DMS53 (cell line): ENCODE measurements at places on chromosomes 4 and X.

GRCh38 chr4:104491481-104492182 is 3.1 kb downstream of the CXXC4 start:
- peak; percentile 78 for DNase-seq

GRCh38 chrX:40144576-40144975 is 46.8 kb upstream of the BCOR start:
- DNase-seq: no peak

GRCh38 chr4:173748353-173748752 is 218.3 kb upstream of the HAND2 start:
- no peak for DNase-seq

DNA sequence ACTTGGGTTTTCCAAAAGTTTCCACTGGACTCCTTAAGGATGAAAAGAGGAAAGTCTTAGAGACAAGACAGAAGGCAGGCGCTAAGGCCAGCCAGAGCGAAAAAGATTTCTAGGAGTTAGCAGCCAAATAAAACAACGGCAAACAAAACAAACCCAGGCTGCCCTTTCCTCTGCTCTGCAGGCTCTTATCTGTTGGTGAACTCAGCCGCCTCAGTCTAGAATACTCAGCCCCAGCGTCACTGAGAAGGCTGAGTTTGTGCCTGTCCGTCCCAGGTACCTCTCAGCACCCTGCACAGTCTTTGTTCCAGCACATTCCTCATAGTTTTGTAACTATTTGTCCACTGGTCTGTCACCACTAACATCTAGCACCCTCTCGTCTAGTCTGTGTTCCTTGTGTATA is 75.6 kb upstream of the FAM9C start:
- no peak for DNase-seq

GRCh38 chr4:175443547-175443946 is 368.5 kb downstream of the GPM6A start:
- DNase-seq: no peak

GRCh38 chr4:185134307-185134869 is 8.7 kb upstream of the SLC25A4 start:
- peak; percentile 70 for DNase-seq

- no peak for DNase-seq
Observed at GRCh38 chr4:26013629-26014028, 99.6 kb downstream of the SMIM20 start.

DNA sequence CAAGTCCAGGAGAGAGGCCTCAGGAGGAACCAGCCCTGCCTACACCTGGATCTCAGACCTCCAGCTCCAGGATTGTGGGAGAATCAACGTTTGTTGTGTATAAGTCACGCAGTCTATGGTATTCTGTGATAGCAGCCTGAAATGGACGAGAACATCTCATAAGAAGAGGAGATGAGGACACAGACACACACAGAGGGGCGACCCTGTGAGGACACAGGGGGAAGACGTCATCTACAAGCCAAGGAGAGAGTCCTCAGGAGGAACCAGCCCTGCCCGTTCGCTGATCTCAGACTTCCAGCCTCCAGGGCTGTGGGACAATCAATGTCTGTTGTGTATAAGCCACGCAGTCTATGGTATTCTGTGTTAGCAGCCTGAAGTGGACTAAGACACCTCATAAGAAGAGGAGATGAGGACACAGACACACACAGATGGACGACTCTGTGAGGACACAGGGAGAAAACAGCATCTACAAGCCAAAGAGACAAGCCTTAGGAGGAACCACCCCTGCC is 20.3 kb downstream of the P2RY8 start:
- no peak for DNase-seq

DNA sequence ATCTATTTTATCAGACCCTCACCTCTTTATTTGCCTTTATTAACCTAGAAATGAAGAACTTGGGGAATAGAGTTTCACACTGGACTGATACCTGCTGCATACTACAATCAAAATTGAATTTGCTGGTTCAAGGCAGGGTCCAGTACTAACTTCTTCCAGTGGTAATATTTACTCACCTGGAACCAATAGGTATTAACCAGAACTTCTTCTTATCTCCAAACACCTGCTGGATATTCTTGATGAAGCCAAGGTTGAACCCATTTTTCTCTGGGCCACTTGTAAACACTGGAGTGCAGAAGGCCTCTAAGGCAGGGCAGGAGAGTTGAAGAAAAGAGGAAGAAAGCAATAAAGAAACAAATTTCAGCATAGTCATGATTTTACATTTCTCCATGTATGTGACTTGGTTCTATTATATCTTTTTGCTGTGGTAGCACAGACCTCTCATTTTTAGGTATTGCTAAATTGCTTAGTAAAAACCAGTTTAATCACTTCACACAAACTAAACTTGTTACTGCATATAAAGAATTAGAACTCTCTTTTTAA is 101.1 kb downstream of the ZDHHC15 start:
- DNase-seq: no peak

DNA sequence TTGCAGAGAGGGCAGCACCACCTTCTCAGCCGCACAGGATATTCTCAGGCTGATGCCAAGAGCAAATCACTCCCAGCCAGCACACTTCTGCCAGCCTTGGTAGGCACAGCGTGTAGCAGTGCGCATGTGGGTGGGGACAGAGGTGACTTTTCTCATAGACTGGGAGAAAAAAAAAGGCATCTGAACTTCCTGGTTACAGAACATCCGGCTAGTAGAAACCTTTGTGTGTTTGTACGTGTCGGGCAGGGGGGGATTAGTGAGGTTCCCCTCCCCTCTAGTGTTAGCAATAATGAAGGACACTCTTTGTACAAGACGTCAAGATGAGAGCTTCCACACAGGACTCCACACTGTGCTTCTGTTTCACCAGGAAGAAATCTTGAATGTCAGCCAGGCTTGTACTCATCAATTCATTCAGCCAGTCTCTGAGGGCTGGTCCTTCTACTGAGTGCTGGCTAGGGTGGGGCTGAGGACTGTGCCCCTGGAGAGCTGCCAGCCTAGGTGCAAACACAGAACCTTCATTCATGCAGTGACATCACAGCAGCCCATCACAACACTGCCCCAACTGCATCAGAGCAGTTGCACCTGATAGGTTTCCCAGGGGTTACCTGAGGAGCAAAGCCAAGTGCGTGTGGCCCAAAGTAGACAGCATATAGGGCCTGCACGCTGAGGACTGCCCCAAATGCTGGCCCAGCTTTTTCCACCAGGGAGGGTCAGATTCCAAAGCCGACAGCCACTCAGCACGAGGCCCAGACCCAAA is 34.7 kb downstream of the SLC25A5 start:
- DNase-seq: peak; percentile 84

- peak; percentile 66 for DNase-seq
Observed at GRCh38 chr4:87005690-87006425, 71.0 kb downstream of the AFF1 start.

DNA sequence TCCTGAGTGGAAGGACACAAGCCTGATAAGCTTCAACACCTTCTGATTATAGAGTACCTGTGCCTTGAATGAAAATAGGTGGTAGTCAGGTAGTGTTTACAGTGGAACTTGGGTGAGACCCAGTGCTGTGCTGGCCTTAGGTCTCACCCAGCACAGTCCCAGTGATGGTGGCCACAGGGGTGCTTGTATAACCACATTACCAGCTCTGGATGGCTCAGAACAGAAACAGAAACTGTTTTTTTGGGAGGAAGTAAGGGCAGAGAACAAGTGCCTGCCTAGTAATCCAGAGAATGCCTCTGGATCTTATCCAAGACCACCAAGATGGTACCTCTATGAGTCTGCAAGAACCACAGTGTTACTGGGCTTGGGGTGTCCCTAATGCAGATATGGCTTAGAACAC is 171.5 kb upstream of the DIPK2B start:
- no peak for DNase-seq

DNA sequence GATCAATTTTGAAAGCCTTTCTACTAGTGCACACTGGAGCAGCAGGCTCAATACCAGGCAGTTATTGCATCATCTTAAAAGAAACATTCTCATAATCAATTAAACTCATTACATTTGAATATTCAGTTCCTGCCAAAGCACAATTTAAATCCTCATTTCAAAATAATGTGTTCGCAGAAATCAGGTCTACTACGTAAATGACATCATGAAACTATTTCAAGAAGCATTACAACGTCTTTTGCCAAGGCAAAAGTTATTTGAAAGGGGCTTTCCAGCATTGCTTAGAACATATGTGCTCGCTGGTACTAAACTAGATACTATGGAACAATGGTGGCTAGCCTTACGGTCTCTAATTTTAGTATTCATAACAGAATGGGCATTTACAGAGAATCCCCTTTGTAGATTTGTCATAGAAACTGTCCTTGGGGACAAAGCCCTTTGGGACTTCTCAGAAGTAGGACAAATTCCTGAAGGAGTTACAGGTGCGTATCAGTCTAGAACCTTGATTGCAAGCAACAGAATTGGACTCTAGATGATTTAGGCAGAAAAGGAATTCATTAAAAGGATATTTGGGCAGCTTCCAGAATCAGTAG is 27.6 kb upstream of the HUWE1 start:
- DNase-seq: no peak

DNA sequence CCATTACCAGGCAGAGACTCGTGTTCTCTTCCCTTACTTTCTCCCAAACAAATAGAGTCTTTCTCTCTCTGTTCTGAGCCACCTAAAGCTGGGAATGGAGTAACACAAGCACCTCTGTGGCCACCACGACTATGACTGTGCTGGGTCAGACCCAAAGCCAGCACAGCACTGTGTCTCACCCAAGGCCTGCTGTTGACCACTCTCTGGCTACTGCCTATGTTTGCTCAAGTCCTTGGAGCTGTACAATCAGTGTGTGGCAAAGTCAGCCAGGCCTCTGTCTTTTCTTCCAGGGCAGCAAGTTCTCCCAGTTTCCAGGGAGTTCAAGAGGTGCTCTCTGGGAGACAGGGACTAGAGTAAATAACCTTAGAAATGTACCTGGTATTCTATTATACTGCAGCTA is 239.4 kb downstream of the FAM47A start:
- peak; percentile 66 for DNase-seq

- DNase-seq: no peak
Observed at GRCh38 chrX:42857766-42858165, 79.8 kb upstream of the PPP1R2C start.

DNA sequence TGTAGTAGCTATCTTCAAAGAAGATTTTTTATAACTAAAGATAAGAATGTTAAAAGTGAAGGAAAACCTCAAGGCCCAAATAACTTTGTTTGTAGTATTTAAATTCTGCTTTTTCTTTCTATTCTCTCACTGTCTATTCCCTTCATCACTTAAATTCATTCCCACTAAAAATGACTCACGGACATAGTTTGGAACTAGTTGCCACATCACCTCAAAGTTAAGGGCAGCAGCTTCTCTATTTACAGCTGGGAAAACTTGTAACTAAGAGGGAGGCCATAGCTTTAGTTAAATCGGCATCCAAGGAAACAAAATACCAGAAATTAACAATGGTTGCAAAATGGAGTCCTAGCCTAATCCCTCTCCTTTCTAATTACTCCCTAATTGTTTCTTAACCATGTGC is 325.4 kb upstream of the MAGEB2 start:
- no peak for DNase-seq

GRCh38 chrX:47683184-47683828 is 24.3 kb upstream of the UXT start:
- DNase-seq: no peak

GRCh38 chr4:118843237-118843636 is 7.3 kb upstream of the SEC24D start:
- no peak for DNase-seq

DNA sequence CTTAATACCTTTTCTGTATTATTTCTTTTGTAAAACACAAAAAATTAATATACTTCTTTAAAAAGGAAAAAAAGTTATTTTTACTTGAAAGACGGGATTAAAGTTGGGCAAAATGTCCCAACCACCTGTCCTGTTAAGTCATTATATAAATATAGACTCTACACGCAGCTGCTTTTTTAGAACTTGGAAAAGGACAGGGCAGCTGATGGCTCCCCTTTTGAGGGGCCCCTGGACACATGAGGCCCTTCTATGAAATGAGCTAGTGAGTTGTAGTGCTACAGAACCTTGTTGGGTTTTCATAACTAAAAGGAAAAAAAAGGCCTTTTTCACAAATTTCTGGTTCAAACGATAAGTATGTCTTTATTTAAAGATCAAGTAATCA is 600 bp upstream of the BEX2 start:
- peak; percentile 58 for DNase-seq

DNA sequence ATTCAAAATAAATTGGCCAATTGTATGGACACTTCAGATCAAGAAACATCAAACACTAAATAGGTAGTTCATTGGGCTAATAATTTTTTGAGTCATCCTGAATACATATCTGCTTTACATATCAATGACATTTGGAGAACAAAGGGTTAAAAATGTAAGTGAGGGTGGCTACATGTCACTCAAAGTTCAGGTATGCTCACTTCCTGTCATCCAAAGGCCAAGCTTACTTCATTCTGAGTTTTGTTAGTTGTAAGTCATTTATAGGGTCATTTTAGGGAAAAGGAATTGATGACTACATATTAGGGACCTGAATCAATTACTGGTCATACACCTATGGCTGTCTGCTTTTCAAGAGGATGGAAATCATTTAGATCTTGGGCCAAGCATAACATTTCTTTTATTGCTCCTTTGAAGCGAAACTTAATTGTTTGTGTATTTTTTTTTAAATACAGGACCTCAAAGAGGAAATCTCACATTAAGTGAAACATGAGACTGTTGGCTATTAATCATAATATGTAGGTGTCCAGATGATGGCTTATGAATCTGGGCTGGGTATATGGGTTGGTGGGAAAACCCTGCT is 119.2 kb upstream of the LEF1 start:
- peak; percentile 55 for DNase-seq

GRCh38 chr4:163776957-163777356 is 282.5 kb downstream of the TMA16 start:
- DNase-seq: no peak

GRCh38 chr4:78735697-78736096 is 40.5 kb upstream of the BMP2K start:
- DNase-seq: no peak

DNA sequence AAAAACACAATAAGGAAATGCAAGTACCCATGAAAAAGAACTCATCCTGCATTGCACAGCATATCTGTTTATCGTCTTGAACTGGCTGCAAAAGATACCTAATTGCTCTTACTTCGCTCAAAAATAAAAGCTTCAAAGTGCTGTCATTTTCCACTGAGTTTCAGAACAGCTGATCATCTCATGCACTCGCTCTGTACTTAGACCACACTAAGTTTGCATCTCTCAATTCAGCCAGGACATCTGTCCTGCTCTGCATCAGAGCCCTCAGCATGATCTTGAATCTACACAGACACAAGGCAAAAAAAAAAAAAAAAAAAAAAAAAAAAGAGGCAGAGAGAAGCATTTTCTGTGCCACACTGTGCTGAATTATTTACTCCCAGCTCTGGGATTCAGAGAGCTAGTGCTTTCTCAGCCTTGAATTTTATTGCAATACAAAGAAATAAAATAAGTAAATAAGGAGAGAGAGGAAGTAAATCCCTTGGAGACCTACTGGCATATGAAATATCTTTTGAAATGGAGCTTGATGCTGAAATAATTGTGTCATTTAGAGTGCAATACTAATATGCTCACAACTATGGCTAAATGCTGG is 81.3 kb downstream of the PPP1R2C start:
- no peak for DNase-seq

- no peak for DNase-seq
Observed at GRCh38 chr4:74339501-74339900, 25.4 kb upstream of the EREG start.
